Ascending aorta (tissue), 2 donors: ENCODE measurements at places on chromosomes 16 and 17. TPM values are rescaled to one million over a fixed set of nuclear protein-coding genes. Genes with fewer than 3 reads are reported as not detected.

DNA sequence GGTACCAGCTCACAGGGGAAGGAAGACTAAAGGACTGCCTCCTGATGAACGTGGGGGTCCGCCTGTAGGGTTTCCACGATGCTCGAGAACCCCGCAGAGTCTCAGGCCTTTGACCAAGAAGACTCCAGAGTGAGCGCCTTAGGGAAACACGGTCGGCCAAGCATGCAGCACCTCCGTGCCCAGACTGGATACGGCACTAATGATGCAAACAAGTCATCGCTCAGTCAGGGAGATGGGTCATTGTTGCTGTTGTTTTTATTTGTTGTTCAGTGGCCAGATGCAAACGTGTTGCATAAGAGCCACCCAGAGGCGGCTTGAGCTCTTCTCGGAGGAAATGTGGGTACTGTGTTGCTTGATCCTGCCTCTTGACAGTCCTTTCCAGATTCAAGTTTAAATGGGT, 19.3 kb upstream of the RBFOX3 start:
- no peak overlapping the region for H3K27ac ChIP-seq
- no peaks in the 10 kb centered on the region for H3K4me1 ChIP-seq
- peak; percentile 5 for DNase-seq
- H3K36me3 ChIP-seq: no peaks in the 10 kb centered on the region
- no peak overlapping the region for H3K4me3 ChIP-seq

DNA sequence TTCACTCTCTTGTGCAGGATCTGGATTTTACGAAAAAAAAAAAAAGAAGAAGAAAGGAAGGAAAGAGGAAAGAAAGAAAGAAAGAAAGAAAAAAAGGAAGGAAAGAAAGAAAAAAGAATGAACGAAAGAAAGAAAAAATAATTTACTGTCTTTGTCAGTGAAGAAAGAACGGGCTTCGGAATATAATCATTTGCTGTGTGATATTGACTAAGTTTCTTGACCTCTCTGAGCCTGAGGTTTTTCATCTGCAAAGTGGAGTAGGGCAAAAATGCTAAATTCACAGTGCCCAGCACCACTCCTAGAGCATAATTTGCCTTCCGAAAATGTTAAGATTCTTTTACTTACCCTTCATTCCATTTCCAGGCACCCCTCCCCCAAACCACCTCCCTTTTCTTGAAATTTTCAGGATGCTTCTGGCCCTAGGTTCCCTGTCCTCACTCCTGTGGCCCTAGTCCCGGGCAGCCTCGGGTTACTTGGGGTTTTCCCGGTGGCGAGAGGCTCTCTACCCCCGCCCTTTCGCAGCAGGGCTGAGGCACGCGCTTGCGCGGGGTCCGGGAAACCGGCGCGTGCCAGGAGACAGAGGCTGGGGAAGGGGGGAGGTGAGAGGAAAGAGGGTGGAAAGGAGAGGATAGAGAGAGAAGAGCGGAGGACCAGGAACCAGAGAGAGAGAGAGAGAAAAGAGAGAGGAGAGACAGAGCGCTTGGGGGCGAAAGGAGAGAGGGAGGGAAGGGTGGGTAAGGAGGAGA, at the start of gene CNTNAP1:
Gene CNTNAP1, plus strand, starts transcription at position 556 of the 746 bp plus-strand sequence. CDS start 299 bp downstream, outside the sequence.
- peak; percentile 85 for DNase-seq
- H3K4me3 ChIP-seq: peak within 1 kb of the TSS; percentile 46
- peaks cover 29% of the 10 kb centered on the region for H3K4me1 ChIP-seq
- peak within 1 kb of the TSS; percentile 65 for H3K27ac ChIP-seq

GRCh38 chr16:54424043-54424451, 137.5 kb upstream of the IRX3 start:
- H3K27me3 ChIP-seq: no peaks in the 10 kb centered on the region
- no peak overlapping the region for H3K27ac ChIP-seq
- DNase-seq: no peak
- H3K4me1 ChIP-seq: no peaks in the 10 kb centered on the region

- H3K27ac ChIP-seq: no peak overlapping the region
- H3K4me1 ChIP-seq: no peaks in the 10 kb centered on the region
- no peaks in the 10 kb centered on the region for H3K27me3 ChIP-seq
Observed at GRCh38 chr16:64900019-64900418, 221.8 kb downstream of the CDH11 start.

DNA sequence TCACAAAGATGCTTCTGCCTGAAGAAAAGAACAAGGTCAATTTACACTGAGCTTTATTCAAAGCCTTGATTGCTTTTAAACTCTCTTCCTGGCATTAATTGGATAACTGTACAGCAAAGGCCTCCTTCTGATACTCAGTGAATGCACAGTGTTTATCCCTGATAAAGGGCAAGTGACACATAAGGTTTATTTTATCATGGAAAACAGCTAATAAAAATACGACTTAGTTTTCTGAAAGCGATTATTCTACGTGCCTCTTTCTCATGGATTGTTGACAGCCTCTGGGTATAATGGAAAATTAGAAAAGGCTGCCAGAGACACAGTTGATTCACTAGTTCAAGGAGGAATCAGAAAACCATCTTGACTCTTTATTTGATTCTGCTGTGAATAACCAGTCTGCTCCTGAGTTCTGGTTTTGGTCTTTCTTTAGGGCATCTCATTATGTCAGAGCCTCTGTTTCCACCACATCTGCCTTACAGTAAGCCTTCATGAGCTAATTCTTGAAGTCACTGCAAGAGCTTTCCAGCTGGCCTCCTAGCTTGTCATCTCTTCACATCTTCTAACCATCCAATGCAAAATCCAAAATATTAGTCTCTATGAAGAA, 212.9 kb downstream of the CNTNAP4 start:
- no peak overlapping the region for H3K4me3 ChIP-seq
- H3K4me1 ChIP-seq: no peaks in the 10 kb centered on the region
- H3K36me3 ChIP-seq: no peaks in the 10 kb centered on the region
- H3K27ac ChIP-seq: no peak overlapping the region

DNA sequence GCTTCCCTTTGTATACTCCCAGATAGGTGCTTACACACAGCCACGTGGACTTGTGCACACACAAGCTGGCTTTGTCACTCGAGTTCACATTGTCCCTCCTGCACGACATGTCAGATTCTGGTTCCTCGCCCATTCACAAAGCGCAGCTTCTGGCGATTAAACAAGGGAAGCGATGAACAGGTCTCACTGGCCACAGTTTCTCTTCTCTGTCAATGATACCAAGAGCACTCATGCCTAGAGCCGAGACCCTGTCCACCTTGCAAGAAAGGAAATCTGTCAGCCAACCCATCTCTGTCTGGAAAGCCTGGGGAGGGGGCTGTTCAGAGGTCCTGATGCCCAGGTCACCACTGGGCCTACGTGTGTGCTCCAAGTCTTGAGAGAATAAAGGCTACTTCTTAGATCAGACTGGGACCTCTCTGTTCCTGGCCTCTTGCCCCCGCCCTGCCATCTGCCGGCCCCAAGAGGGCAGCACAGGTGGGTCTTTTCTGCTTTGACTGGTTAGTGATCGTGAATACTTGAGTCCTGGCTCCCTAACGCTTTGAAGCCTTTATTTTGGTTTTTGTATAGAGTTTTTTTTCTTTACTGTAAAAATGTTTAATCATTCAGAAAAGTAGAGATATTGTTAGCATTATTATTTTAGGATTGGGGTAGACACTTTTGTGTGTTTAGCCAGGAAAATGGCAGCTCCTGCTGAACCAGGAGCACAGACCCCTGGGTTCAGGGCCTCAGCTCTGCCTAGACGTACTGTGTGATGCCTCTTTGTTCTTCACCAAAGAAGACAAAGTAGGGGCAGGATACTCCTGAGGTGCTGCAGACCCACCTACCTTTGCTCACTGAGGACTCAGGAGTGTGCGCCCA, 104.7 kb downstream of the MRM1 start:
- no peaks in the 10 kb centered on the region for H3K36me3 ChIP-seq
- H3K27me3 ChIP-seq: no peaks in the 10 kb centered on the region
- H3K27ac ChIP-seq: no peak overlapping the region
- no peak overlapping the region for H3K4me3 ChIP-seq
- DNase-seq: no peak

DNA sequence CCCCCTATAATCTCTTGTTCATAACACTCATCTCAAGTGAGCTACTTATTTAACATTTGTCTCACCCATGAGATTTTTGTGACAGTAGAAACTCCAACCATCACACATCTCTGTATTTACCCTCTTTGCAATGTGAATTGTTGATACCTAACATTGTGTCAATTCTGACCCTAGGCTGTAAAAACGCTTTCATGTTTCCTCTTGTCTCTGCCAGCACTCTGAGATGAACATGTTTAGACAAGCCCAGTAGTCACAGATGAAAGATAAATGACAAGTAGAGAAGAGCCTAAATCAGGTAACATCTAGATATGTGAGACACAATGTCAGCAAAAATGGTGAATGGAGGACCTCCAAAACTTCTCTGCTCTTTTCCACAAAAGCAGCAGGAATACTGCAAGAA, 1254.5 kb upstream of the GOT2 start:
- H3K36me3 ChIP-seq: no peaks in the 10 kb centered on the region
- no peak for DNase-seq
- no peaks in the 10 kb centered on the region for H3K4me1 ChIP-seq
- no peak overlapping the region for H3K27ac ChIP-seq
- H3K4me3 ChIP-seq: no peak overlapping the region

DLX4 gene
- not detected for total RNA-seq

DNA sequence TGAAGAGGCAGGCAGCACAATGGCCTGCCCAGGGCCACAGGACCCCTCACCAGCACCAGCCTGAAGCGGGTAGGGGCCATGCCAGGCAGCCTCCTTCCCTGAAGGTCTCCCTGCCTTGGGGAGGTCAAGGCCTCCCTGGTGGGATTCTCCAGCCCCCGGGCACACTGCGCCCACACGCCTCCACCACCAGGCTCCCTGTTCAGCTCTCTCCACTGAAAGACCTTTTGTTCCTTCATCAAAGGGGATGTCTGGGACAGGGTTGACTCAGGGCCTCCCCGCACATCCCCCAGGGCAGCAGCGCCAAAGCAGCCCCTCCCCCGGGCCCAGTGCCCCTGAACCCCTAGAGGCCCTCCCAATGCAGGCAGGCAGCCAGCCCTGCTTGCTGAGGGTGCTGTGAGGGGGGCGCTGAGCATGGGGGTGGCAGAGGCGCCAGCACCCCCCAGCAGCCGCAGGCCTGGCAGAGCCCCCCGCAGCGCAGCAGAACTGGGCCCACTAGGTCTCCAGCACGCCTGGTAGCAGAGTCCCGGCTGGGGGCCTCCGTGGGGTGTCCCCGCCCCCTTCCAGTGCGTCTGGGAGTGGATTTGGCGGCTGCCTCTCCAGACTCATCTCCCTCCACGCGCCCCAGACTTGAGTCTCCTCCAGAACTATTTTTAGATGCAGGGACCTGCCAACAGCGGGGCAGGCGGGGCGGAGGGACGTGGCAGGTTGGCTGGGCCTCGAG, 13.1 kb downstream of the BCAR1 start:
- peak; percentile 96 for DNase-seq
- H3K4me1 ChIP-seq: peaks cover 34% of the 10 kb centered on the region
- peaks cover 64% of the 10 kb centered on the region for H3K36me3 ChIP-seq
- H3K4me3 ChIP-seq: peak overlapping the region; percentile 18
- no peaks in the 10 kb centered on the region for H3K27me3 ChIP-seq
- peak overlapping the region; percentile 91 for H3K27ac ChIP-seq

DNA sequence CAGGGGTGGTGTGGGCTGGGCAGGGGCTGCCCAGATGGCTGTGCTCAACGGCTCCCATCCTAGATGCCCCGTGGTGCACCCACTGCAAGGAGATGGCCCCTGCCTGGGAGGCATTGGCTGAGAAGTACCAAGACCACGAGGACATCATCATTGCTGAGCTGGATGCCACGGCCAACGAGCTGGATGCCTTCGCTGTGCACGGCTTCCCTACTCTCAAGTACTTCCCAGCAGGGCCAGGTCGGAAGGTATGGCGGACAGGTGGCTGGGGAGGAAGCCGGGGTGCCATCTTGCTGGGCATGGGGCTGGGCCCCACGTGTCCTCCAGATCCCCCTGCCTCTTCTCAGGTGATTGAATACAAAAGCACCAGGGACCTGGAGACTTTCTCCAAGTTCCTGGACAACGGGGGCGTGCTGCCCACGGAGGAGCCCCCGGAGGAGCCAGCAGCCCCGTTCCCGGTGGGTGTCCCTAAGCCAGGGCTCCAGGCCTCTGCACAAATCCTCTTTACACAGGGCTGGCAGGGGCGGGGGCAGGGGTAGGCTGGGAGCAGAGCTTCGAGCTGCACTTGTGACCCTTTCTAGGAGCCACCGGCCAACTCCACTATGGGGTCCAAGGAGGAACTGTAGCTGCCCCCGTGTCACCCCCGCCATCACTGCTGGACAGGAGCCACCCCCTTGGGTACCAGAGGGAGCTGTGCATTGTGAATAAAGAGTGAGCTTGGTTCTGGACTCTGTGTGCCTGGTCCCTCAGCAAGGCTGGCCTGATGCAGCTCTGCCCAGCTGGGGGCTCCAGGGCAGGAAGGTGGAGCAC, 3.7 kb downstream of the PDIA2 start:
- H3K27me3 ChIP-seq: no peaks in the 10 kb centered on the region
- no peak overlapping the region for H3K27ac ChIP-seq
- no peak for DNase-seq
- H3K4me1 ChIP-seq: no peaks in the 10 kb centered on the region
- H3K4me3 ChIP-seq: no peak overlapping the region

GRCh38 chr16:79519448-79519847, 81.1 kb downstream of the MAF start:
- H3K4me1 ChIP-seq: no peaks in the 10 kb centered on the region
- no peak overlapping the region for H3K4me3 ChIP-seq
- no peaks in the 10 kb centered on the region for H3K36me3 ChIP-seq
- no peak overlapping the region for H3K27ac ChIP-seq

DNA sequence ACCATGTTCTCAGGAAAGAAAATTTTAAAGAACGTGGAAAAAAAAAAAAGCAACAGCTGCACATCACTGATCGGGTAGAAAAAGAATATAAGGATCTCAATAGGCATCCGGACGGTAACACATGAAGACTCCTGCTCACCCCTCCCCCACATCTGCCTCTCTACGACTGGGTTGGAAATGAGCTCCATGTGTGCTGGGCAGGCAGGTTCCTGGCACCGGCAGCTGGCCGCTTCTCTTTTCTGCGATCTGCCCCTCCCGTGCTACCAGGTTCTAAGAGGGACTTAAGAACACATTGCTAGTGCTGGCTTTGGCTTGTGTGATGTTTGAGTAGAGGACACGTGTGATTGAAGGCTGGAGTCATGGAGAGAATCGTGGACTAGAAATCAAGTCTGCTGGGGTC, 115.5 kb downstream of the AATF start:
- H3K4me3 ChIP-seq: no peak overlapping the region
- H3K4me1 ChIP-seq: no peaks in the 10 kb centered on the region
- H3K36me3 ChIP-seq: no peaks in the 10 kb centered on the region
- H3K27me3 ChIP-seq: no peaks in the 10 kb centered on the region
